Fibroblast of the aortic adventitia (primary cell): ENCODE measurements at places on chromosomes 6 and 20. TPM values are rescaled to one million over a fixed set of nuclear protein-coding genes. Genes with fewer than 3 reads are reported as not detected.
A peak's percentile ranks its signal among the peaks of the same experiment; 100 is the strongest.

DNA sequence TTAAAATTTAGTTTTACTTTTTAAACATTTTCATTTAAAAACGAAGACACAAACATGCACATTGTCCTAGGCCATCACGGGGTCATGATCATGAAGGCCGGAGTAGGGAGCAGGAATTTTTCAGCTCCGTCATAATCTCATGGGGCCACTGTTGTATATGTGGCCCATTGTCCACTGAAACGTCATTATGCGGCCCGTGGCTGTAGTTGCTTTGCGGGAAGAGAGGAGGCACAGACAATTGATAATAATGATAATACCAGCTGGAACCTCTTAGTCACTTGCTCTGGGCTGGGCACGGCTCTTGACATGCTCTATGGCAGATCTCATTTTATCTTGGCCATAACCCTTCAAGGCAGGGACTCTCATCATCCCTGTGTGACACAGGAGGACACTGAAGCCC is 56.5 kb upstream of the FNDC1 start:
- DNase-seq = no peak

GRCh38 chr6:24933266-24933665 is 2.5 kb downstream of the RIPOR2 start:
- no peak for DNase-seq

GRCh38 chr6:137970368-137970767 is 103.3 kb downstream of the TNFAIP3 start:
- DNase-seq = no peak

DNA sequence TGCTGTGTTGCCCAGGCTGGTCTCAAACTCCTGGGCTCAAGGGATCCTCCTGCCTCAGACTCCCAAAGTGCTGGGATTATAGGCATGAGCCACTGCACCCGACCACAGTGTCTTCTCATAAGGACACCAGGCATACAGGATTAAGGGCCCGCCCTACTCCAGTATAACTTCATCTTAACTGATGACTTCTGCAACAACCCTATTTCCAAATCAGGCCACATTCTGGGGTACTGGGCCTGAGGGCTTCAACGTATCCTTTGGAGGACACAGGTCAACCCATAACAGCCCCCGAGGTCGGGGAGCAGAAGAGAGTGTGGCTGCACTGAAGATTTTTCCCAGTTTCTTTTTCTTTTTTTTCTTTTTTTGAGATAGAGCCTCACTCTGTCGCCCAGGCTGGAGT is 39.7 kb downstream of the SUN5 start:
- DNase-seq = no peak

- no peak for DNase-seq
Observed at GRCh38 chr6:5811997-5812396, 194.7 kb downstream of the NRN1 start.

- DNase-seq = peak; percentile 87
Observed at GRCh38 chr6:157613011-157613522, 210.0 kb upstream of the SNX9 start.

DNA sequence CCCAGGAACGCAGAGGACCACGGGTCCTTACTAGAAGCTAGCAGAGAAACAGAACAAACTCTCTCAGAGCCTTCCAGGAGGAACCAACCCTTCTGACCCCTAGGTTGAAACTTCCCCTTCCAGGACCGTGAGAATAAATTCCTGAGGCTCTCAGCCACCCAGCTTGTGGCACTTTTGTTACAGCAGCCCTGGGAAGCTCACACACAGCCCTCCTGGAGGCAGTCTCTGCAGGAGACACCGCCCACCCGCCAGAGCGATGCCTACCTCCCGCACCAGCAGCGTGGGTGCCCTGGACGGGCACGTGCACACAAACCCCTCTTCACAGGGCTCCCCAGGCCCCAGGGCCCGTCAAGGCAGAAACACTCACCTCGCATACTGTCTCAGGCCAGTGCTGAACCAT is 4.2 kb downstream of the RNASET2 start:
- no peak for DNase-seq

- DNase-seq = peak; percentile 33
Observed at GRCh38 chr6:7707787-7708186, 18.1 kb upstream of the BMP6 start.

DNA sequence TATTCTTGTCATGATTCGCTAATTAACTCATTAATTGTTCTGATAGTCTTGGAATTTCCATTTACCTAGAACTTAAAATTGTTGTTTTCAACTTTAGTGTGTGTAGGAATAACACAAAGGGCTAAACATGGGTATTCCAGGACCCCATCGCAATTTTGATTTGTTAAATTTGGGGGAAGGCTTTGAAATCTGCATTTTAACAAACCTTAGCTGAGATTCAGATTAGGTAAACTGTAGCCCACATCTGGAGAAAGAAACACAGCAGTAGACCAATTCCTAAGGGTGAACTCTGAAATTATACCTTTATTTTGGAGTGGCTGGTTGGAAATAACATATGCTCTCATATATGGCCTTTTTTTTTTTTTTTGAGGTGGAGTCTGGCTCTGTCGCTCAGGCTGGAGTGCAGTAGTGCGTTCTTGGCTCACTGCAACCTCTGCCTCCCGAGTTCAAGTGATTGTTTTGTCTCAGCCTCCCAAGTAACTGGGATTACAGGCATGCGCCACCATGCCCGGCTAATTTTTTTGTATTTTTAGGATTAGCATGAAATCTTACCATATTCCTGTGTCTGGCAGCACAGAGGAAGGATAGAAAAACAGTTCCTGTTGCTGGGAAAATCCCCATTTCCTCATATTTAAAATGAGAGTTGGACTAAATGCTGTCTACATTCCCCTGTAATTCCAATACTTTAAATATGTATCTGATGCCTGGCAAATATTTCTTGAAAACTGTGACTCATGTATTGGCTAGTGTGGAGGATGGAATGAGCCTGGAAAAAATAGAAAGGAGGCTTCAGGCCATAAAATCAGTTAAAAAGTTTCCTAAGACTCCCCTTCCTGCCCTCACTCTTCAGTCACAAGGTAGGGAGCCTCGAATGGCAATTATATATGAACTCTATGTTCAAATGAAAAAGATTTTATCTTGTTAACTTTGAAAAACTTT is 96.7 kb upstream of the FAM184A start:
- DNase-seq = peak; percentile 79

- peak; percentile 15 for DNase-seq
Observed at GRCh38 chr6:146984251-146984924, 219.8 kb upstream of the STXBP5 start.

DNA sequence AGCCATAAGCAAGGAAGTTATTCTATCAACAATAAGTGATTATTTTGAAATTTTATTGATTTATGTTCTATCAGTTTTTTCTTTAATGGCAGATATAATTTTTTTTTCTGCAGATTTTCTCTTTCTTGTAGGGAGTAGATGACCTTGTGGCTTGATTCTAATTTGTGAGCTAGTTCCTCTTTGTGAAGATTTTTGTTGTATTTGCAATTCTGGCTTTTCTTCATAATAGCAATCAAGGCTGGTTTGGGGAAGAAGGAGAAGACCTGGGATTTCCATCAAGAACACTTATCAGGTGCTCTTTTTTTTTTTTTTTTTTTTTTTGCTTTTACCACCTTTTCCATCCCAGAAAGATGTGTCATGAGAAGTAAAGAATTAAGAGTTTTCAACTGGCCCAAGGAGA is 324.2 kb upstream of the MAN1A1 start:
- DNase-seq = no peak

GRCh38 chr6:27679308-27679963 is 206.5 kb upstream of the ZNF184 start:
- DNase-seq = no peak

- DNase-seq = no peak
Observed at GRCh38 chr20:4007383-4008025, 7.9 kb downstream of the RNF24 start.

- no peak for DNase-seq
Observed at GRCh38 chr6:170166511-170167122, 124.3 kb downstream of the DLL1 start.

DNA sequence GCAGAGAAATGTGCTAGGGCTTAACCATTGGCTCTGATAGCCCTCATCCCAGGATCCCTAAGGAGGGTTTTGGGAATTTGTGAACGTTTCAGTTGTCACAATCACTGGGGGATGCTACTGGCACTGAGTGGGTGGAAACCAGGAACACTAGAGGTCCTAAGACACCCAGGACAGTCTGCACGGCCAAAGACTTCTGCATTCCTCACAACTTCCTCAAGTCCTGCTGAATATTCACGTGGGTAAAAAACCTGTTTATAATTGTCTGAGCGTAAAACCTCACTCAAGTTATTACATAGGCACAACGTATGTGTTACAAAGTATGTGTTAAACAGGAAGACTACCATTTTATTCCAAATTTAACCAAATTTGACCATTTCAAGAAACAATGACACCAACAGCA is 52.4 kb downstream of the GMDS start:
- no peak for DNase-seq

The DDX43 gene
- 0.99 and 1.6 TPM in 2 replicates for total RNA-seq

The TRIM10 gene
- not detected in 2 replicates for total RNA-seq

The CD109 gene
- total RNA-seq = 39.2 and 170 TPM in 2 replicates

The TAF11 gene
- total RNA-seq = 14.1 and 19.3 TPM in 2 replicates

The KHDC1L gene
- total RNA-seq = not detected in 2 replicates

The BMP7 gene
- total RNA-seq = not detected in 2 replicates

The SLC35D3 gene
- total RNA-seq = not detected in 2 replicates

The TRIM31 gene
- total RNA-seq = not detected in 2 replicates

The BNIP5 gene
- not detected in 2 replicates for total RNA-seq
